ENCODE measurements at places on chromosomes 11 and 22.

- H3K27ac ChIP-seq, result no peak overlapping the region
- H3K27me3 ChIP-seq, result no peaks in the 10 kb centered on the region
- H3K36me3 ChIP-seq, result no peaks in the 10 kb centered on the region
- H3K4me1 ChIP-seq, result no peaks in the 10 kb centered on the region
- no peak overlapping the region for H3K4me3 ChIP-seq
- no peak for ATAC-seq
Measured at GRCh38 chr11:105357764-105358163, 218.2 kb upstream of the CARD18 start.

GRCh38 chr11:73389134-73389525, 12.9 kb downstream of the RELT start:
- H3K4me1 ChIP-seq, result peaks cover 88% of the 10 kb centered on the region
- peak overlapping the region; percentile 64 for H3K4me3 ChIP-seq
- H3K27me3 ChIP-seq, result no peaks in the 10 kb centered on the region
- H3K27ac ChIP-seq, result peak overlapping the region; percentile 90
- ATAC-seq, result no peak
- H3K36me3 ChIP-seq, result peaks cover 54% of the 10 kb centered on the region

GRCh38 chr11:26985943-26986342, 8.0 kb upstream of the FIBIN start:
- H3K36me3 ChIP-seq, result no peaks in the 10 kb centered on the region
- no peak overlapping the region for H3K4me3 ChIP-seq
- ATAC-seq, result peak; percentile 8
- H3K4me1 ChIP-seq, result no peaks in the 10 kb centered on the region
- no peaks in the 10 kb centered on the region for H3K27me3 ChIP-seq

DNA sequence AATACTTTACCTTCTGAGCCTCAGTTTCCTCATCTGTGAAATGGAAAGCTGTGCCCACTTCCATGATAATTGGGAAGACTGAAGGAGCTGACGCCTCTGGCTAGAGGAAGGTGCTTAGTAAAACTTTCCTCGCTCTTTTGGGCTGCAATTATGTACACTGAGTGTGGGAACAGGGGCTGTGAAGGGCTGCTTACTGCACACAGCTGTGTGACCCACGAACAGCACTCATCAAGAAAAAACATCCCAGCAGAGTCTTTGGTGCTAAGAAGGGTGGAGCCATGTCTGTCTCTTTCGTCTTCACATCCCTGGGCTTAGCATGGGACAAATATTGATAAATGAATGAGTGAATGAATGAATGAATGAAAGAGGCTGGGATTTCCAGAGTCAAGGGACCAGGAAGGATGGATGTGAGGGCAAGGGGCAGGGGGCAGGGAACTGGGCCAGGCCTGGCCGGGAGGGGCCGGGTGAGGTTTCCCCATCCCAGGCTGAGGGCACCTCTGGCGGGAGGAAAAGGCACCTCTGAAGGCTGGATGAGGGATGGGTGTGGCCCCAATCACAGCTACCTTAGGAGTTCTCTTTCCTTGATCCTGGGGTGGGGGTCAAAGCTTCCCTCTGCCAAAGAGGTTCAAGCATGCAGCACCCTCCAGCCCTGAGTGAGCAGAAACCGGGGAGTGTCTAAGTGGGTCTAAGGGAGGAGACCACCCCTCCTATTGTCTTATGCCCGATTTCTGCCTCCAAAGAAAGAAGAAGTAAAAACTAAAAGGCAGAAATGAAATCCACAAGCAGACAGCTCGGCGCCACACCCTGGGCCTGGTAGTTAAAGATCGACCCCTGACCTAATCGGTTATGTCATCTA, 9.2 kb upstream of the CD5 start:
- peak overlapping the region; percentile 97 for H3K27ac ChIP-seq
- H3K4me1 ChIP-seq, result peaks cover 65% of the 10 kb centered on the region

- H3K4me1 ChIP-seq, result peaks cover 12% of the 10 kb centered on the region
- no peak overlapping the region for H3K27ac ChIP-seq
- H3K4me3 ChIP-seq, result no peak overlapping the region
- no peak for ATAC-seq
Measured at GRCh38 chr11:65204646-65205601, 23.2 kb downstream of the CAPN1 start.

DNA sequence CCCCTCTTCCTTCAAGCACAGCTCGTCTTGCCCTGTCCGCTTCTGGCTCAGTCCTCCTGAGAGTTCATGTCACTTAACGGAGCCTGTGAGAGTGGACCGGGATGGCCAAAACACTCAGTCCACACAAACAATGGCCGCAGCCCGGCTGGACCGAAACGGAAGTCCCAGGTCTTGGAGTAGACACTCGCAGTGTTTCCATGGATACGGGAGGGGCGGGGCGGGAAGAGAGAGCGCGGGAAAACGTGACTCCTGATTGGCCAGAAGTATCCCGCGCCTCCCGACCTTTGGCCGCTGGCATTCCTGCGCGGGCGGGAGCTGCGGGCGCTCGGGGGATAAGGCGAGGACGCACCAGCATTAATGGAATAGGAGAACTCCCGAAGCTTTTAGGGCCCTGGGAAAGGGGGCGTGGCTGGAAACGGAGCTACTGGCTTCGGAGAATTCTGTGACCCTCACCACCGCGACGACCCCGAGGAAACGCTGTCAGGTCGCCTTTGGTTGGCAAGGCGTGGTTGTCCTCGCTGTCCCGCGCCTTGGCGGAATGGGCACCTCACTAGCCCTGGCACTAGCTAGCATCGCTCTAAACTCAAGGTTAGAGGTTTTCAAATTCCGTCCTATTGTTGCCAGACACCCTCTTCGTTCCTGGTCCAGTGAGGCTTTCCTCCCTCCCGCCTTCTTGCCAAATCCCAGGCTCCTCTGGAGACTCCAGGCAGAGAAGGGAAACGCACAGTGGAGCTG, at the start of the genes NLRP14 and ZNF214:
TSS of gene NLRP14 (plus strand) at position 297 of the 735 bp plus-strand sequence. CDS start 18,108 bp downstream, outside the sequence.
TSS of gene ZNF214 (minus strand) at position 164 of the 735 bp plus-strand sequence. CDS start 17,511 bp downstream, outside the sequence.
- peaks cover 7% of the 10 kb centered on the region for H3K4me1 ChIP-seq
- no peak within 1 kb of the TSS for H3K27ac ChIP-seq
- no peaks in the 10 kb centered on the region for H3K36me3 ChIP-seq
- ATAC-seq, result no peak
- H3K27me3 ChIP-seq, result peaks cover 43% of the 10 kb centered on the region

- no peak overlapping the region for H3K4me3 ChIP-seq
- no peak overlapping the region for H3K27ac ChIP-seq
- H3K36me3 ChIP-seq, result no peaks in the 10 kb centered on the region
- no peak for ATAC-seq
- H3K27me3 ChIP-seq, result no peaks in the 10 kb centered on the region
Measured at GRCh38 chr11:111157571-111157970, 88.0 kb upstream of the POU2AF2 start.

- no peaks in the 10 kb centered on the region for H3K4me1 ChIP-seq
- no peak overlapping the region for H3K4me3 ChIP-seq
- peaks cover 43% of the 10 kb centered on the region for H3K27me3 ChIP-seq
- no peaks in the 10 kb centered on the region for H3K36me3 ChIP-seq
- H3K27ac ChIP-seq, result no peak overlapping the region
- no peak for ATAC-seq
Measured at GRCh38 chr22:25838960-25839741, 97.2 kb downstream of the MYO18B start.

- peaks cover 31% of the 10 kb centered on the region for H3K36me3 ChIP-seq
- no peak for ATAC-seq
- H3K27me3 ChIP-seq, result no peaks in the 10 kb centered on the region
- H3K4me3 ChIP-seq, result no peak overlapping the region
Measured at GRCh38 chr11:6547177-6547576, 50.1 kb downstream of the DNHD1 start.

- no peak for ATAC-seq
- no peak overlapping the region for H3K27ac ChIP-seq
- no peaks in the 10 kb centered on the region for H3K4me1 ChIP-seq
- H3K27me3 ChIP-seq, result peaks cover 21% of the 10 kb centered on the region
- H3K36me3 ChIP-seq, result no peaks in the 10 kb centered on the region
Measured at GRCh38 chr11:1200611-1201191, 22.2 kb upstream of the MUC5B start.

DNA sequence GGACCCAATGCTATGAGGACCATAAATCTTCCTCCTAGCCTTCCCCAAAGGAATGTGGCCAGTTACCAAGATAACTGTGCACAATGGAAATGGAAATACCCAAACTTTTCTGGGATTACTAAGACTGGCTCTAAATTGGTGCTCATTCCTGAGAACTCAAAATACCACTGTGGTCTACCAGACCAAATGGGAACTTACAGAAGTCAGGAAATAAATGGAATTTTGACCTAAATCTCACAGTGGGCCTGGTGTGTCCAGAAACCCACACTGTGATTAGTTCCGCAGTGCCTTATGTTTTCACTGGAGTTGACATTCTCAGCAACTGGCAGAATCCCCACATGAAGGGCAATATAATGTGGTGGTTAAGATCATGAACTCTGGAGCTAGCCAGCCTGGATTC, 99.4 kb upstream of the ZC3H12C start:
- no peaks in the 10 kb centered on the region for H3K36me3 ChIP-seq
- H3K4me1 ChIP-seq, result no peaks in the 10 kb centered on the region
- no peak for ATAC-seq
- H3K27me3 ChIP-seq, result no peaks in the 10 kb centered on the region

- ATAC-seq, result no peak
- H3K4me1 ChIP-seq, result no peaks in the 10 kb centered on the region
- peaks cover 18% of the 10 kb centered on the region for H3K27me3 ChIP-seq
- no peak overlapping the region for H3K27ac ChIP-seq
Measured at GRCh38 chr11:102836290-102836875, 7.0 kb downstream of the MMP3 start.

DNA sequence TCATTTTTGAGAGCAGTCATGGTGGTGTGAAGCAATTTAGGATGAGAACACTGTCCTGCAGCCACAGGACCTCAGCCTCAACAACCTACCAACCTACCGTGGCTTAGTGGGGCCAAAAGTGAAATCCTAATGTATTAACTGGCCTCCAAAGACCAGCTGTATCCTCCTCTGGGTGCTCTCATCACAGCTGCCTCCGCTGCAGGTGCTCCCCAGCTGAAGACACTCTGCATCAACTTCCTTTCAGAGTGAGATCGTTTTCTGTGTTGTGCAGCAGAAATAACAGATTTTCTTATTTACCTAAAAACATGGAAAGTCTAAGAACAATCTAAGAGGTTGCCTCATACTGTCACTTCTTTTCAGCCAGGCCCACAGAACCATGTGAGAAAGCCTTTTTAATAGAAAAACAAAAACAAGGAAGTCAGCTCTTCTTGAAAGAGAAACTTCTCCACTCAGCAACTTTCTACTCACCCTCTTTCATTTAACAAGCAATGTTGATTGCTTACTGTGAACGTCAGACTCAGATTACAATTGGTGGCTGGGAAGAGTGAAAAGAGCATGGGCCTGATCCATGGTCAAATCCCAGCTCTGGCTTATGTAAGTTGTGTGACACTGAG, 136.1 kb downstream of the TENM4 start:
- H3K4me3 ChIP-seq, result no peak overlapping the region
- no peaks in the 10 kb centered on the region for H3K4me1 ChIP-seq
- no peaks in the 10 kb centered on the region for H3K36me3 ChIP-seq
- no peaks in the 10 kb centered on the region for H3K27me3 ChIP-seq

DNA sequence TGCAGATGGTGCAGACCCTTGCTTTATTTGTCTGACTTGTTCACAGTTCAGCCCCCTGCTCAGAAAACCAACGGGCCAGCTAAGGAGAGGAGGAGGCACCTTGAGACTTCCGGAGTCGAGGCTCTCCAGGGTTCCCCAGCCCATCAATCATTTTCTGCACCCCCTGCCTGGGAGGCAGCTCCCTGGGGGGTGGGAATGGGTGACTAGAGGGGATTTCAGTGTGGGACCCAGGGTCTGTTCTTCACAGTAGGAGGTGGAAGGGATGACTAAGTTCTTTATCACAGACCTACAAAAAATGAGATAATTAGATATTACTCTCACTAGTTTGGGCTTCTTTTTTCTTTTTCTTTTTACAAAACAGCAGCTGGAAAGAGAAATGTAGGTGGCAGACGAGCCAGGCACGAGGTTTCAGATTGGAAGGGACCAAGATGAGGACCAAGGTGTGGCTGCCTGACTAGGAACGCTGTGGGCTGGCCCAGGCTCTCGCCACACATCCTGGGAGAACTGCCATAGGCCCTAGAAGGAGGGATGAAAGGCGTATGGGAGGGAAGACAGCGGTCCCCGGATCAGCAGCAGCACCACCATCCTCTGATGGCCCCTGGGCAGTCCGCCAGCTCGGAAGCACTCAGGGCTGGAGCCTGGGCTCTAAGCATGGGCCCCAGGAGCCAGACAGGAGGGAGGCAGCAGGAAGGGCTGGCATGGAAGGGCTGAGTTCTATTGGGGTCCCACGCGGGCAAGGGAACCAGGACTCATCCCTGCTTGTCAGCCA, 14.2 kb downstream of the TXN2 start:
- H3K4me3 ChIP-seq, result no peak overlapping the region
- peaks cover 33% of the 10 kb centered on the region for H3K36me3 ChIP-seq
- ATAC-seq, result no peak

DNA sequence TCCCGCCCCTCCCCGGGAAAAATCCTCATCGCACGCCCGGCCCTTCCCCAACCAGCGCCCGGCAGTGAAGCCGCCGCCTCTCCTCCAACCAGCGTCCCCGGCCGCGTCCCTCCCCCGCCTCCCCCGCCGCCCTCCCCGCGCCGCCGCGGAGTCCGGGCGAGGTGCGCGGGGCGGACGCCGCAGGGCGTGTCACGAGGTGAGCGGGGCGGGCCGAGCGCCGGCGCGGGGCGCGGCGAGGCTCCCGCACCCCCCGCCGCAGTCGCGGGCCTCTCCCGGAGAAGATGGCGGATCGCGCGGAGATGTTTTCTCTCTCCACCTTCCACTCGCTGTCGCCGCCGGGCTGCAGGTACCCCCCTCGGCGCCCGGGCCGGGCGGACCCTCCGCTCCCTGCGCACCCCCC, at the start of gene MAPK8IP2:
TSS of gene MAPK8IP2 (plus strand) at position 256 of the 400 bp plus-strand sequence. CDS start at position 282, 26 bp downstream.
- peaks cover 17% of the 10 kb centered on the region for H3K36me3 ChIP-seq
- H3K4me1 ChIP-seq, result peaks cover 4% of the 10 kb centered on the region
